ENCODE measurements at places on chromosomes 4 and X. TPM values are rescaled to one million over a fixed set of nuclear protein-coding genes. Genes with fewer than 3 reads are reported as not detected.

MAGEA6 gene
- total RNA-seq = not detected

BMX gene
- 0.41 TPM for total RNA-seq

SLC9B1 gene
- 5.7 TPM for total RNA-seq

RXFP1 gene
- 33.0 TPM for total RNA-seq

SPATA18 gene
- total RNA-seq = 1.2 TPM

ZMAT1 gene
- total RNA-seq = 6.5 TPM

DUSP21 gene
- total RNA-seq = not detected

TIMP1 gene
- 2.9 TPM for total RNA-seq

DDIT4L gene
- 0.41 TPM for total RNA-seq

MID1 gene
- total RNA-seq = 7.7 TPM

ZNF718 gene
- total RNA-seq = 26.1 TPM

TFE3 gene
- total RNA-seq = 8.6 TPM

STS gene
- total RNA-seq = 2.9 TPM

HERC5 gene
- total RNA-seq = 2.4 TPM

IL3RA gene
- total RNA-seq = 1.2 TPM

L1CAM gene
- total RNA-seq = 101 TPM

CENPVL1 gene
- total RNA-seq = 3.3 TPM

CCNA2 gene
- total RNA-seq = 6.9 TPM

NPY1R gene
- 179 TPM for total RNA-seq

IDUA gene
- 6.1 TPM for total RNA-seq

AWAT2 gene
- total RNA-seq = not detected

GAGE1 gene
- total RNA-seq = not detected

MAGEA4 gene
- not detected for total RNA-seq

LAGE3 gene
- total RNA-seq = 13.5 TPM

ZNF674 gene
- 14.3 TPM for total RNA-seq

ATP1B4 gene
- total RNA-seq = not detected

TLL1 gene
- total RNA-seq = 2.9 TPM

SLC10A4 gene
- 7.7 TPM for total RNA-seq

RPS6KA6 gene
- 16.3 TPM for total RNA-seq

VEGFC gene
- 1.6 TPM for total RNA-seq

ALPK1 gene
- total RNA-seq = 4.9 TPM

STOX2 gene
- 35.1 TPM for total RNA-seq

NBDY gene
- total RNA-seq = 8.6 TPM

HS6ST2 gene
- 13.0 TPM for total RNA-seq

TDO2 gene
- total RNA-seq = not detected

C4orf33 gene
- total RNA-seq = 6.9 TPM

MAGEA3 gene
- not detected for total RNA-seq

ASB12 gene
- 0.41 TPM for total RNA-seq

NEUROG2 gene
- total RNA-seq = 36.7 TPM

SOD3 gene
- total RNA-seq = not detected

YIPF6 gene
- total RNA-seq = 26.5 TPM

ADGRG2 gene
- total RNA-seq = 2.4 TPM

MAGEA9B gene
- not detected for total RNA-seq

HEPH gene
- total RNA-seq = 3.3 TPM

MXD4 gene
- 17.5 TPM for total RNA-seq

MCF2 gene
- 17.9 TPM for total RNA-seq

ACSL1 gene
- total RNA-seq = 43.2 TPM

CRMP1 gene
- total RNA-seq = 624 TPM

NLRP2B gene
- total RNA-seq = under 0.01 TPM

PF4V1 gene
- total RNA-seq = 0.41 TPM

All from frontal cortex (tissue), 4 donors.